ENCODE measurements at places on chromosomes 7 and 10.

DNA sequence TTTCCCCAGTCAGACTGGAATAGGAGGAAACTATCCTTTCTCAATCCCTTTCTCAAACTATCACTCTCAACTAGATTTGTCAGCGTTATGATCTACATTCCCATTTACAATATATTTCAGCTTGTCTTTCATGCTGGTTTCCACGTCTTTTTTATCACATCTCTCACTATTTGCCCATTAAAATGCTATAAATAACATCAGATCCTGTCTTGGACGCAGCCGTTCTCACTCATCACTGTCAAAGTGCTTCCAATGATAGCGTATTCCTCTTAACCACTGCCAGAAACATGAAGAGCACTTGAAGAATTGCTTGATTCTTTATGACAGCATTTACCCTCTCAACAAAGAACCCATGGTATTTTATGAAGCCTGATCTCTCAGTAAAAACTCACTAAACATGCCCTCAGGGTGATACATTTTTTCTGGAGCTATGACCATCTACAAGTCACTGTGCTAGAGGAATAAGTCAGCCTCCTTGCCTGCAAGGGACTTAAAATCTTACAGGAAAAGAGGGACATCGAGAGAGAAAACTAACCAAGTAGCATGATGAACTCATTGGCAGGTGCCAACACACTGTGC lies 205.6 kb upstream of the PFKP start:
- no peak for DNase-seq

- DNase-seq = peak; percentile 71
Measured at GRCh38 chr7:81780914-81781693, 11.3 kb upstream of the HGF start.

GRCh38 chr7:137953665-137954470 lies 48.0 kb downstream of the CREB3L2 start:
- DNase-seq = peak; percentile 56

DNA sequence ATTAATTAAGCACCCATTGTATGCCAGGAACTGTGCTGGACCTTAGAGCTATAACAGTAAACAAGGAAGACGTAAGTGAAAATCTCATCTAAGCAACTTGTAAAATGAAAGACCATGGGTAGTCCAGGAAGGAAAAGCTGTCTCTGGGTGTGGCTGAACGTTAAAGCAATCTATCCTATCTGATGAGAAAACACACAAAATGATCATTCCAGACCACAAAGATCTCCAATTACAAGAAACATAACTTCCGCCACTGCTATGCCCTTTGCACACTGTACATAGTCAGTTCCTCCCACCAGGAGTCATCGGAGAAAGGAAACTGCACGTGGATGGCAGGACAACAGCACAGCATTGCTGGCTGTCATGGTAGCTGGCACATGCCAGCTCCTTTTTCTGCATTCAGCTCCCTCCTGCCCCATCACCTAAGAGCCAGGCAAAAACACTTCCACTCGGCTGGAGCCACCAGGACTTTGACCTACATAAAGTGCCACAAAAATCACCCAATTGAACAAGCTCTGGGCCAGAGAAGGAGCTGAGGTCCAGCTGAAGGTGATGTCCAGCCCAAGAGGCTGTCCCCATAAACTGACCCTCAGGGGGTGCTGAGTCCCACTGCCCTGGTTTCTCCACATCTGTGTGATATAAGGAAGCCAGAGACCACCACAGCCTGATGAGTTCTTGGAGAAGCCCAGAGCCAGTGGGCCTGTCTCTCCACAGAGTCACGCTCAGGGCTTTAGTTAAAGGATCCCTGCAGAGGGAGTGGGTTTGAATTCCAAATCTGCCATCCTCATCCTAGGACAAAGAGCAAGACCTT lies 56.4 kb downstream of the STEAP1B start:
- peak; percentile 55 for DNase-seq

- DNase-seq = peak; percentile 55
Measured at GRCh38 chr10:12389154-12389734, 39.9 kb downstream of the CAMK1D start.

DNA sequence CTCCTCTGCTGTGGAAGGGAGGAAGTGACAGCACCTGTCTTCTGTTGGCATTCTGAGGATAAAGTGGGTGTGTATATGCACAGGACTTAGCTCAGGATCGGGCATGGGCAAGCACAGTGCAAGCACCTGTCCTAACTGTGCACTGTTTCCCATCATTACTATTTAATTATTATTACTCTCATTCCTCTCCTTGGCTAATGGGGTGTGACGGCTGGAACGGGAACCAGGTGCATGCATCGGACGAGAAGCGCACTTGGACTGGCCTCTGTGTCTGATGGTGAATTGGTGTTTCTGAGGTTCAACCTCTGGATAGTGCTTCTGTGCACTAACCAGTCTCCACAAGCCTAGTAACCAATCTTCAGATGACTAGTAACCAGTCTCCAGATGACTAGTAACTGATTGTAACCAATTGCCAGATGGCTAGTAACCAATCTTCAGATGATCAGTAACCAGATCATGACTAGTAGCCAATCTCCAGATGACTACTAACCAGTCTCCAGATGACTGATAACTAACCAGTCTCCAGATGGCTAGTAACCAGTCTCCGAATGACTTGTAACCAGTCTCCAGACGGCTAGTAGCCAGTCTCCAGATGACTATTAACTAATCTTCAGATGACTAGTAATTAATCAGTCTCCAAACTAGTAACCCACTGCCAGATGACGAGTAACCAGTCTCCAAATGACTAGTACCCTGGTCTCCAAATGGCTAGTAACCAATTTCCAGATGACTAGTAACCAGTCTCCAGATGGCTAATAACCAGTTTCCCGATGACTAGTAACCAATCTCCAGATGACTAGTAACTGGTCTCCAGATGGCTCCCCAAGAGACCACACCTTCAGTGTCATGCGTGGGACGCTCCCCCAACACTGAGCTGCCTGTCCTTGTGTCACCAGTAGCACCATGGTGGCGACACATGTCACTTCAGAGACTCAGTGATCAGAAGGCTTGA lies 85.8 kb downstream of the PAXIP1 start:
- no peak for DNase-seq

GRCh38 chr10:60952846-60953220 lies 8.8 kb upstream of the RHOBTB1 start:
- no peak for DNase-seq

DNA sequence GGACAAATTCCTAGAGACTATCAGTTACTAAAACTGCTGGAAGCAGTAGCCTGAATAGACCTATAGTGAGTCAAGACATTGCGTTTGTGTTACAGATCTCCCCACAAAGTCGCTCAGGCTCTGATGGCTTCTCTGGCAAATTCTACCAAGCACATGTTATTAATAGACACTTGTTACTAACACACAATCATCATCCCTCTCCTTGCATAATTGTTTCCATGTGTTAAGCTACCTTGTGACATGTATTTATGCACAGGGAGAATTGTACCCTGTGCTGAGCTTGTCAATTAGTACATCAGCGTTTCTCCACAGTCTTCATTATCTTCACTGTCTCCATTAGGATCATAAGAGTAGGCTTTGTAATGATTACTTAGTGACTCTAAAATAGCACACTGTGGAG lies 31.2 kb downstream of the DYNC2I1 start:
- no peak for DNase-seq

- DNase-seq = no peak
Measured at GRCh38 chr10:22372298-22372697, 27.0 kb downstream of the SPAG6 start.

- no peak for DNase-seq
Measured at GRCh38 chr10:70992436-70992835, 104.1 kb upstream of the PCBD1 start.

DNA sequence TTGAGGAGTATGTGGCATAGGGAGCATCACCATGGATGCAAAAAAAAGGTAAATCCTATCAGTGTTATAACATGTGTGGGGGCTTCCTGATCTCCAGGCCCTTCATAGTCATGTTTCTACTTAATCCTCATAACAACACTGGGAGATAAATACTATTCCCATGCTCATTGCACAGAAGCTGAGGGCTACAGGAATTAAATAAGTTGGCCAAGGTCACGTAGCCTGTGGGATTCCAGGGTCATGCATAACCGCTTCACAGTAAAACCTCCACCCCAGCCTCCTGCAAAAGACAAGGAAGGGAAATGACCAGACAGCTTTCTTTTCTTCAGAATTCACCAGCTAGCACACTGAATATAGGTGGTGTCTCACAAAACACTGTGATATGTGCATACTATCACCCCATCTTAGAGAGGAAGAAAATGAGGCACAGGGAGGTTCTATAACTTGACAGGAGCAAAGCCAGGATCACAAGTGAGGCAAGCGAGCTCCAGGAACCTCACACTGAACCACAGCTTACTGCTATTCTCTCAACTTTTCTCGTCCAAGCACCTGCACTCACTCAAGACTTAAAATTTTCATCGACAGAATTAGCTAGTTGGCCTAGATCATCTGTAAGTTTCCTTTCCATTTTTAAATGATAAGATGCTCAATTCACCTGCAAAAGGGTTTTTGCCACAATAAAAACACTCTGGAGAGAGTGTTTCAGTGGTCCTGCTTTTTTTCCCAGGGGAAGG lies 13.4 kb downstream of the JAZF1 start:
- no peak for DNase-seq

DNA sequence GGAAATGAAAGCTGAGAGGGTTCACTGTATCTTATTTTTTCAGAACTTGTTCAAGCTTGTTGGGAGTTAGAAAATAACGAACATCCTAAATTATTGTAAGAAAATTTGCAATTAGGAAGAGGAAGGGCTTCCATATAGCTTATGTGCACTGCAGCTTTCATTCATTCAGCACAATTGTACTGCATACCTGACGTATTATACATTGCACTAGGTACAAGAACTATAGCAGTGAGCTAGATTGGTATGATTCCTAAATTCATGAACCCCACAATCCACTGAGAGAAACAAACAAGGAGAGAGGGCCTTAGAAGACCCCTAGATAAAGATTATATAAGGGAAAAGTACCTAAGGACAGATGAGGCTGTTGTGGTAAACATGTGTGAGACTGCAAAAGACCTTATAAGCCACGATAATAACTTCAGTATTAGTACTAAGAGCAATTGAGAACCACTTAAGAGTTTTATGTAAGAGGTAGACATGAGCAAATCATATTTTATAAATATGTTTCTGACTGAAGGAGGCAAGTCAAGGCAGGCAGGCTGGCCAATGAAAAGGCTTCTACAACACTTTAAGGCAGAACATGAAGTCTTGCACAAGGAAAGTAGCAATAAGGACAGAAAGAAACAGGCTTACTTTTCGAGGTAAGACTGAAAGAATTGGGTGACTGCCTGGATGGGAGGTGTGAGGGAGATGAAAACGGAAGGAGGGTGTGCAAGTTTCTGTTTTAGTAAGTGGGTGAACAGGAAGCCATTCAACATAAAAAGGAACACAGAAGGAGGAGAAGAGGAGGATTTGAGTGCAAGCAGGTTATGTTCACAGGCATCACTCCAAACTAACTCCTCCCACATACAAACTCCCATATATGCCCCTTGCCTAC lies 77.9 kb upstream of the LRRN3 start:
- peak; percentile 17 for DNase-seq

GRCh38 chr10:35526746-35527145 lies 78.4 kb upstream of the GJD4 start:
- DNase-seq = no peak

DNA sequence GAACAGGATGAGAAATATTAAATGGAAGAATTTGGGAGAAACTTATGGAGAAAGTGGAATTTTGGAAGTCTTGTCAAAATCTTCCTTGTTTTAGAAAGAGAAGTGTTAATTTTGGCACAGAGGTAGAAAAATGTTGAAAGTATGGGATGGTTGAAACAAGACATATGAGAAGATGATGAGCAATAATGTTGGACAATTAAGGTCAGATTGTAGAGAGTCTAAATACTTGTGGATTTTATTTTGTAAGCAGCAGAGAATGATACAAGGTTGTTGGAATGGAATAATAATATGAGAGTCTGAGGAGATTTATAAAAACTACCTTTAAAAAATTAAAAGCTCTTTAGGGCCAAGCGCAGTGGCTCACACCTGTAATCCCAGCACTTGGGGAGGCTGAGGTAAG lies 34.6 kb downstream of the PHTF2 start:
- no peak for DNase-seq

DNA sequence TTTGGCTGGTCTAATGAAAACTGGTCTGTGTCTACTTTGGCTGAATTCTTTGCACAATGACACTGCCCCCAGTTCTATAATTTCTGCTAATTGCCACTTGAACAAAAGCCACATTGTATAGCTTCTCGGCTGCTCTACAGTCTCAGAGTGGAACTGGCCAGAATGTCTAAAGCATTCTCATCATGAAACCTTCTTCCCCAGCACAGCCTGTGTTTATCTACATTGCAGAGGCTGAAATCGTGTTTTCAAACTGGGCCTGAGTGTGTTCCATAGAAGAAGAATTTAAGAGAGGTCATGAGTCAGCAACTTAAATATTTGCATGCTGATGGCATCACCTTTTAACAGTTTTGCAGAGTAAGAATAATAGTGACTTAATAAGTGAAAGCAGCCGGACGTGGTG lies 177.2 kb downstream of the BUB3 start:
- DNase-seq = no peak

Data from hematopoietic multipotent progenitor cell treated with erythropoietin and hydrocortisone succinate and interleukin-3 and kit ligand, for 4 days (in vitro differentiated cells).